ENCODE measurements at places on chromosomes 1 and 21.

GRCh38 chr1:12336413-12336812 lies 106.6 kb downstream of the VPS13D start:
- DNase-seq: no peak

DNA sequence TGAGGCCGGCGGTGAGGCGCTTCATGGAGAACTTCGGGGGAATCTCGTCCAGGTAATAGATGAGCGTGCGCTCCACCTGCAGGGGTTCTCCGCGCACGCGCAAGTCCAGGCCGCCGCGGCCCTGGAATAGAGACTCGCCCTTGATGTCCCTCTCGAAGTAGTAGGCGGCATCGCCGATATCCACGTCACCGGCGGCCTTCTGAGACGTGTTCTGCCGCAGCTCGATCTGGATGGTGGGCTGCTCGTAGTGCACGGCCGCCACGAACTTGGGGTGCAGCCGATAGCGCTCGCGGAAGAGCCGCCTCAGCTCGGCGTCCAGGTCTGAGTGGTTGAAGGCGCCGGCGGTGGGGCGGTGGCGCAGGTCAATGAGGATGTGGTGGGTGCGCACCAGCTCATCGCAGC lies 726 bp downstream of the TACSTD2 start:
- DNase-seq: no peak

- no peak for DNase-seq
These were observed 38.8 kb upstream of the OR2B11 start for GRCh38 chr1:247496581-247497285.

DNA sequence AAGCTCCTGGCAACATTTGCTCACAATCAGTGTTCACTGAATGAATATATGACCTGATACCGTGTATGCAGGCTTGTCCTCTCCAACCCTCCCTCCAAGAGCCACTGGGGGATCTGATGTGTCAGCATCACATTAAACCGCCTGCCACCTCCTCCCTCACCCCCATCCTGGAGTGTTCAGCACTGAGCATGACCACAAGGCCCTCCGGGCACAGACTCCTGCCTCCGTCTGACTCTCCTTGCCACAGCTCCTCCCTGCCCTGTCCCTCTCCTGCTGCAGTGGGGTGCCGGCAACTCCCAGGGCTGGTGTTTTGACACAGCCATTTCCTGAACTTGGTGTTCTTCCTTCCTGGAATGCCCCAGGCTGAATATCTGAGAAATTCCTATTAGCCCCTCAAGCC lies 136.7 kb downstream of the FCRL5 start:
- DNase-seq: no peak

- no peak for DNase-seq
These were observed 771.2 kb upstream of the B3GALT2 start for GRCh38 chr1:193957556-193958095.

- no peak for DNase-seq
These were observed 7.5 kb downstream of the OLFML3 start for GRCh38 chr1:113986802-113987201.

DNA sequence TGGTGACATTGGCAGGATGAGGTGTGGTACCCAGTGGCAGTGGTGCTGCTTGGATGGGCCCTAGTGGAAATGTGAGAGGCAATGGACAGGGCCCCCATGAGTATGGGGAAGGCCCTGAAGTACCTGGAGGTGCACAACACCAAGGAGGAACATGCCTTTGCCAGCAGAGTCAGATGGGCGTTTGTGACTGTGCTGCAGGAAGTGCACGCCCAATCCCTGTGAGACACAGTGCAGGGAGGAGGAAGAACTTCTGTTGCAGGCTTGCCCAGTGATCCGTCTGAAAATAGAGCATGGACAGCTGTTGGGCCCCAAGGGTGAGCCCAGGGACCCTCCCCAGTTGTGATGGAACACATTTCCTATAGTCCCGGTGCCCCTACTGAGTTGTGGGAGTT lies 42.7 kb downstream of the GJA5 start:
- no peak for DNase-seq

DNA sequence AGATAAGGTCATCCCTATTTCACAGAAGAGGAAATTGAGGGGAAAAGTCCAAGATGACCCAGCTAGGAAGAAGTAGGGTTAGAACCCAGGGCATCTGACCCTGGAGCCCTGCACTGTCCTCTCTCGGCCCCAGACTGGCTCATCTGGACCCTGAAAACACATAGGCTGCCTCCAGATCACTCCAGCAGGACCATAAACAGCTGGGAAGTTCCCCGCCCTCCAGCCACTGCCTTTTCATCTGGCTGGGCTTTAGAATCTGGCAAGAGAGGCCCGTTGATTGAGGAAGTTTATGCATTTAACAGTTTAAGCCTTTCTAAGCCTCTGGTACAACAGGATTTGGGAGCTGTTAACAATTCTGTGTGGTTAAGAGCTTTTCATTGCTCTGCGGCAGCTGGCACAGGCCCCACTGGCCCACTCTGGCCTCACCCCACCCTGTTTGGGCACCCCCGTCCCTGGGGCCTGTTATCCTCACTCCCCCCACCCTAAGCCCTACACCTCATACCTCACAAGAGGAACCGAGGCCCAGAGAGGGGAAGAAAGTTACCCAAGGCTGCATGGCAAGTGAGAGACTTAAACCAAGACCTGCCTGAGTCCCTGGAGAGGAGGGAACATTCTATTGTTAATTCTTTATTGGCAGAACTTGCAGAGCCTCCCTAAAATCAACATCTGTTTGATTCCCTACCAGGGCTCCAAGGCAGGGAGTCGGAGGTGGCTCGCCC lies 84.2 kb downstream of the EPHB2 start:
- DNase-seq: no peak

DNA sequence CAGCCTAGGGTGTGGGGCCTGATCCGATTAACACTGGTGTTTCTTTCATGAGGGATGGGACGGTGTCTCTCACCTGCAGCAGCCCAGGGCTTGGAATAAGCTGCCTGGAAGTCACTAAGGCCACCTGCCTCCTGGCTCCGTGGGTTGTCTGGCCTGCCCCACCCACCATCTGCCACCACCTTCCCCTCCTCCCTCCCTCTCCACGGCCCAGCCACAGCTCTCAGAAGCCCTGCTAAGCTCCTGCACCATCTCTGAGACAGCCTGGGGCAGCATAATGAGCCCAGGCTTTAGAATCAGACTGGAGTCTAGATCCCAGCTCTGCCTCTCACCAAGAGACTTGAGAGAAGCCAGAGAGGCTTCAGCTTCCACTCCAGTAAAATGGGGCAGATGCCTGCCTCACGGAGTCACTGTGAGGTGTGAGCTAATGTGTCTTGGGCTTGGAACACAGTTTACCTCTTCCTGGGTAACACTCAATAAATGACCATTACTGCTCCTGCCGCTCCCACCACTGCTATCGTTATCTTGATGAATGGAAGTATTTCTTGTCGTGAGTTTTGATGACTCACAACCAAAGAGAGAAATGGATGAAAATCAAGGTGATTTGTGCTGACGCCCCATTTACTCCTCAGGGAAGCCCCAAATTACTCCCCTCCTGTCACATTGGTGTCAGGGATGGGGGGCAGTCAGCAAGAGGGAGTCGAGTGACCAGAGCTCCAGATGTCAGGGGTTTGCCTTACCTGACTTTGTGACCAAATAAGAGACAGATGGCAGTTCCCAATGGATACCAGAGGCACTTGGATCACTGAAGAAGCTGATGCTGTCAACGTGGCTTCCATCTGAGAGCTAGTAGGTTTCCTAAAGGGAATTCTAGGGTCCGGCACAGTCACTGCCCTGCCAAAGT lies 23.5 kb upstream of the C1QA start:
- DNase-seq: no peak

GRCh38 chr1:161180639-161181038 lies 3.3 kb upstream of the B4GALT3 start:
- peak; percentile 41 for DNase-seq

- DNase-seq: no peak
These were observed 497.4 kb downstream of the DISC1 start for GRCh38 chr1:232123775-232124659.

GRCh38 chr1:3473381-3473844 lies 18.9 kb downstream of the ARHGEF16 start:
- DNase-seq: no peak

- DNase-seq: no peak
These were observed 18.3 kb upstream of the PADI4 start for GRCh38 chr1:17289721-17290120.

GRCh38 chr1:3631320-3632260 lies 6.8 kb downstream of the TPRG1L start:
- DNase-seq: no peak

- no peak for DNase-seq
These were observed 400.5 kb downstream of the PRDM2 start for GRCh38 chr1:14100444-14100843.

GRCh38 chr1:16055613-16056520 lies 12.3 kb downstream of the CLCNKB start:
- peak; percentile 83 for DNase-seq

GRCh38 chr1:3014050-3014440 lies 7.2 kb upstream of the ACTRT2 start:
- DNase-seq: no peak

DNA sequence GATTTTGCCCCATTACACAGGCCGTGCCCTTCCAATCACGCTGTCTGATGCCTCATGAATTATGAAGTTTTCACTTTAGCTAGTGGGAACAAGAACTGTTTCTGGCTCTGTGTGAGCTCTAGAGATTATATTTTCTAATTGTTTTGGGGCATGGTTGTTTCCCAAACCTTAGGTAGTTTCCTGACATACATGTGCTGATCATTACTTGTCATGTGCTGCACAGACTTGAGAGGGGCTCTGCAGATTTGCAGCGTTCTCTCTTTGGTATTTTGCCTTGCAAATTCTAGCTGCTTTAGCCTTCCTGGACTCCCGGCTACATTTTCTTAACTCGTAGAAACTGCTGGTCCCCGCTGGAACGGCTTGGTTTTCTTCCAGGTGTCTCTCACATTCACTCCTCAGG lies 142.1 kb upstream of the IVNS1ABP start:
- DNase-seq: no peak

GRCh38 chr1:67614511-67614934 lies 70.5 kb upstream of the GADD45A start:
- DNase-seq: no peak

GRCh38 chr1:109592916-109593315 lies 26.5 kb downstream of the GNAT2 start:
- DNase-seq: no peak

DNA sequence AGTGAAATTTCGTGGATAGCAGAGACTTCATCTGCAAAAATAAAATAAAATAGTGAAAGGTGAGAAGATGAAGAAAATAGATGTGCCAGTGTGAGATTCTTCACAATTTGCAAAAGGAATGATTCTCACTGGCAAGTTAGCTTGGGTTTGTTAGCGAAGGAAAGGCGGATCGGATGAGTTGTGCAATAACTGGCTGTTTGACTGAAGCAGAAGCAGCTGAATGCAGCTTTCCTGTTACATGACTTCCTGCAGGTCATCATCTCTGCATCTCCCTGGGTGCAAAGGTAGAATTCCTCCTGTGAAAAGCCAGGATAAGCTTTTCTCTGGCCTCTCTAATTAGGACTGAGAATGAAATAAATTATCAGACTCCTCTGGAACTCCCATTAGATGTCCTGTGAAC lies 263.1 kb upstream of the CHRM3 start:
- DNase-seq: no peak

DNA sequence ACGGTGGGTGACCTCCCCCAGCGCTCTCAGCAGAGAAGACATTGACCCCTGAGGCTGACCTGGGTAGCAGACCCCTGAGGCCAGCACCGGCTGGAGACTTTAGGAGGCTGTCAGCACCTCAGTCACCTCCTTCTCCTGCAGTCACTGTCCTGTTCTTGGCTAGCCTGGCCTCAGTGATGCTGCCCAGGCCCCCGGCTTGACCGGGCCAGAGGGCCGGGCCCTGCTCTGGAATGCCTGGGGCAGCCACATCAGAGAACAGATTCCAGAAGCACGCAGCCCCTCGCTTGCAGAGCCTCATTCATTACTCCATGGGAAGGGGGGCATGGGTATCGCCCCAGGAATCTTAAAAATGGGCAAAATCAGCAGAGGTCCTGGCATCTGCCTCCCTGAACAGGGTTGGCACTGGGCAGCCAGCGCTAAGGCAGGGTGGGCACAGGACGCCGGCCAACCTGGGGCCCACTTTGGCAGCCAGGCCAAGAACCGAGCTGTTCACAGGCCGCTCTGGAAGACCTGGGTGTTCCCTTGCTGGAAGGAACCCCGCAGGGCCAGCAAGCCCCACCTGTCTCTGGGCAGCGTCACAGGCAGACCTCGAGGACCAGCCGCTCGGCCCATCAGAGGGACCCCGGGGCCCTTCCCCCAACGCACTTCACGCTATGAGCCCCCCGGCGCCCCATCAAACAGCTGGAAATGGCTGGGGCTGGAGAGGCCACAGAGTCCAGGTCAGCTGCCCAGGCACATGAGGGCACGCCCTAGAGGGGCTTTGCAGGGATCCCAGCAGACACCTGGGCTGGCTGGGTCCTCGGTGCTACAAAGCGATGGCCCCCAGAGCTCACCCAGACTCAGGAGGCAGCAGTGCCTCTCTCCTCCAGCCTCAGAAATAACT lies 45.1 kb downstream of the MEGF6 start:
- DNase-seq: no peak

- no peak for DNase-seq
These were observed 48.4 kb downstream of the CCN1 start for GRCh38 chr1:85628791-85629531.

GRCh38 chr1:182809414-182809957 lies 19.9 kb downstream of the NPL start:
- DNase-seq: no peak

- no peak for DNase-seq
These were observed 99.8 kb upstream of the PRMT6 start for GRCh38 chr1:106956721-106957120.

DNA sequence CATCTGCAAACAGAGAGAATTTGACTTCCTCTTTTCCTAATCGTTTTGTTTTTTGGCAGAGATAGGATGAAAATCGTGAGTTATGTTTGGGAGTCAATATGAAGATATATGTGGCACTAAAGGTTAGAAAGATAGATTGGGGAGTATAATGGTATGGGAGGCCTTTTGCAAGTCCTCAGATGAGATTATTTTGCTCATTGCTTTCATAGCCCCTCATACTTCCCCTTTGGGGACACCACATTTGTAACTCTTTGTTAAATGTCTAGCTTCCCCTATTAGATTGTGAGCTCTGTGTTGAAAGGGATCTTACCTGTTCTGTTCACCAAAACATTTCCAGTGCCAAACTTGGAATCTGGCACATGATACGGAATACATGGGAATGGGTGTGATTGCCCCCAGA lies 30.2 kb downstream of the RAVER2 start:
- DNase-seq: no peak

DNA sequence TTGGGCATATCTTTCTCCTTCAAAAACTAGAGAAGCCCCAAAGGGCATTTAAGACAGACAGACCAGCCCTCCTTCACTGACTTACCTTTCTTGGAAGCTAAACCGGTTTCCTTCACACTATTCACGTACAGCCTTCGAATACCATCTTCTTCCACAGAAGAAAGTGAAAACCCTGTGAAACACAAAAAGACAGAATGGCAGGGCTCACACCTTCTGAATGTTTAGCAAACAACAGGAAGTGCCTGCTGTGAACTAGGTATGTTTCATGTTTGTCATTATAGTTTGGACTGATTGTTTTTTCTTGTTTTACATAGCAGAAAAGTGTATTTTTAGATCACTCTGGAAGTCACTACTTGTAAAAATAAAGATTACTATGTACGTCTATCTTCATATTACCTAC lies 148.6 kb upstream of the KRTAP19-8 start:
- DNase-seq: no peak

Data from OCI-LY7 (cell line).